ENCODE measurements at places on chromosomes 12 and 14.

DNA sequence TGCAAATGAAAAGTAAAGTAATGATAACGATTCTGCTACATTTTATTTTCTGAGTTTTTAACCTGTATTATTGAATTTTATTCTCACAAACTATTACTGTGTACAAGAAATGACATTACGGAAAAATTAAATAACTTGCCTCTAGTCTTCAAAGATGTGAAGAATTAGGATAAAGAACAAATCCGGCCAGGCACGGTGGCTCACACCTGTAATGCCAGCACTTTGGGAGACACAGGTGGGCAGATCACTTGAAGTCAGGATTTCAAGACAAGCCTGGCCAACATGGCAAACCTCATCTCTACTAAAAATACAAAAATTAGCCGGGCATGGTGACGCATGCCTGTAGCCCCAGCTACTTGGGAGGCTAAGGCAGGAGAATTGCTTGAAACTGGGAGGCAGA, 1584.4 kb upstream of the SEL1L start:
- DNase-seq = no peak

DNA sequence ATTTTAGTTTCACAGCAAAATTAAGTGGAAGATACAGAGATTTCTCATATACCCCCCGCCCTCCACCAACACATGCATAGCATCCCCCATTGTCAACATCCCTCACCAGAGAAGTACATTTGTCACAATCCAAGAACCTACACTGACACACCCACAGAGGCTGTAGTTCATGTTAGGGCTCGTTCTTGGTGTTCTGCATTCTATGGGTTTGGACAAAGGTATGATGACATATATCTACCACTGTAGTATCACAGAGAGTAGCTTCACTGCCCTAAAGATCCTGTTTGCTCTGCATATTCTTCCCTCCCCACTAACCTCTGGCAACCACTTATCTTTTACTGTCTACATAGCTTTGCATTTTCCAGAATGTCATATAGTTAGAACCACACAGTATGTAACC, 444.6 kb upstream of the DCN start:
- no peak for DNase-seq

DNA sequence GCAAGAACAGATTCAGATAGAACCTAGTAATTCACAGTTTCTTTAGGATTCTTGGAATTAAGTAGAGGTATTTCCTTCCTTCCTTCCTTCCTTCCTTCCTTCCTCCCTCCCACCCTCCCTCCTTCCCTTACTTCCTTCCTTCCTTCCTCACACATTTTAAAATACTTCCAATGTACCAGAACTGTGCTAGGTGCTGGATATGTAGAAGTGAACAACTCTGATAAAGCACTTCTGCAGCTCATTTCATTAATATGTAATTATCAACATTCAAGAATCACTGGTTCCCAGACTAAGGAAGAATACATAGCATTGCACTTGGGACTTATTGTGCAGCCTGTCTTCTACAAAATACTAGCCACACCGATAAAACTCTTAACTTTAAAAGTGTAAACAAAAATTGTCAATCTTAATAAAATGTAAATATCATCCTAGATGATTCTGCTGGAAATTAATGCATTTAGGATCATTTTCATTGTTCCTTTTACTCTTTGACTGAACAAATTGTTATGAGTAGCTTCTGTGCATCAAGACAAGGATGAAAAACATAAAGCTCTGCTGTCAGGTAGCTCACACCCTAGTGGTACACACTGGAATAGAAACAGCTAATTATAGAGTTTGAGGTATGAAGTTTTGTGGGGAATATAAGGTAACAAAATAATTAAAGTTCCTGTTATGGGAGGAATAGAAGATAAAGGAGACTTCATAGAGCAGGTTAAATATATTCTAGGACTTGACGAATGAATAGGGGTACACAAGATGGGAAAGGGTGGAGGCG, 99.9 kb upstream of the MYF6 start:
- DNase-seq = no peak

GRCh38 chr12:109483346-109483745, 5.9 kb downstream of the UBE3B start:
- no peak for DNase-seq

GRCh38 chr12:129071362-129071761, 218.1 kb downstream of the GLT1D1 start:
- no peak for DNase-seq

Measured in stimulated activated CD4-positive, alpha-beta T cell treated with anti-CD3 and anti-CD28 coated beads, Interleukin-1b, Interleukin-23, amount 100 ng/mL, for 1 hour (primary cell).